ENCODE measurements at places on chromosomes 5 and 9.

DNA sequence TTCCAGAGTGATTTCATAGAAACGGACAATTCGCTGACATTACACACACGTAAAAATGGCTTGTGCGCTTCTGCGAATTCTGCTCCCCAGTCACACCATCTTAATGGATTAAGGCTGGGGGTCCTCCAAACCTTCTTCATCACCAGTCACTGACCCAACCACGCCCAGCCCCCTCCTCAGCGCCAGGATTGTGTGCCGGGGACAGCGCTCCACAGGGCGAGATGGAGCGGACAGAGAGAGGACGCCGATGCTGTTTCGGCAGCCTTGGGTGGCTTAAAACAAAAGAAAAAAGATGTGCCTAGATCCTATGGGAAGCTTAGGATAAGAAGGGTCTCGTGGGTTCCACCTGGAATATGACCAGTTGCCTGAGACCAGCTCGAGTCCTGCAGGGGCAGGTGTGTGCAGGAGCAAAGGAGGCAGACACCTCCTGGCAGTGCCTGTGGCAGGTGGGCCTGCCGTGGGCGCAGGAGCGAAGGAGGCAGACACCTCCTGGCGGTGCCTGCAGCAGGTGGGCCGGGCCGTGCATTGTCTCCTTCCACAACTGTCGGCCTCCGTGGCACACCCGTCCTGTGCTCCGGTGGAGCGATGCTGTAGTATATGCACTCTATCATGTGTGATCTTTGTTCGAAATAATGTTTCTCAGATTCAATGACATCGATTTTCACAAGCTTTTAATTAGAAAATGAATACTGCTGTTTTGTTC, 20.9 kb downstream of the BRD9 start:
- no peak for DNase-seq

GRCh38 chr9:97849980-97850379, 3.0 kb upstream of the FOXE1 start:
- DNase-seq: no peak

DNA sequence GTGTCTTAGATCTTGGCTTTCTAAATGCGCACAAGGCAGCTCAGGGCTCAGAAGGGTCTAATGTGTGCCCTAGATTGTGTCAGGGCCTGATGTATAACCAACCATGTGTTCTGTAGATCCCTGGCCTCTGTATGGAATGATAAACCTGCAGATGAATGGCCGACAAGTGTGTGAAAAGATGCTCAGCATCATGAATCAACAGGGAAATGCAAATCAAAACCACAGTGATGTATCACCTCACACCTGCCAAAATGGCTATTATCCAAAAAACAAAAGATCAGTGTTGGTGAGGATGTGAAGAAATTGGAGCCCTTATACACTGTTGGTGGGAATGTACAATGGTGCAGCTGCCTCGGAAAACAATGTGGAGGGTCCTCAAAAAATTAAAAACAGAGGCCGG, 489.8 kb downstream of the SEMA5A start:
- no peak for DNase-seq

DNA sequence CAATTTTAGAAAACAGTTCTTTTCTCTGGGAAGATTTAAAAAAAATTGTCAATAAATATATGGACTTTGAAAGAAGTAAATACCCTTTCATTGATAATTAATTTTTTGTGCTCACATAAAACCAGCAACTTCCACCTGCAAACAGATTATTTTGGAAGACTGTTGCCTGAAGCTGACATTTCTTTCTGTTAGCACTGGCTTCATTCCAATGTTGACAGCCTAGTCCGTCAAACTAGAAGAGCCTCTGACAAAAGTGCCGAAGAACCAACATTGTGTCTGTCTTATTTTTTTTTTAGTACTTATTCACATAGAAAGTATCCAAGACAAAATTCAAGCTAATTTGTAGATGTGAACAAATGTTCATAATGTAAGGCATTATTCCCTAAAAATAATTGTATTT, 108.6 kb upstream of the TMEM161B start:
- DNase-seq: no peak

- DNase-seq: no peak
Measured at GRCh38 chr5:132268769-132269551, 11.5 kb downstream of the PDLIM4 start.

Measured in WTC11 (cell line).